HCT116 (cell line): ENCODE measurements at places on chromosomes 4 and X.

GRCh38 chr4:15544248-15544729 lies 74.6 kb downstream of the CC2D2A start:
- DNase-seq: no peak

- no peak for DNase-seq
Observed at GRCh38 chr4:3231471-3231870, 17.5 kb upstream of the MSANTD1 start.

- DNase-seq: no peak
Observed at GRCh38 chrX:22660756-22661155, 339.0 kb upstream of the DDX53 start.

GRCh38 chr4:156560701-156561100 lies 410.9 kb downstream of the PDGFC start:
- DNase-seq: no peak

GRCh38 chr4:65139998-65140397 lies 530.3 kb downstream of the EPHA5 start:
- no peak for DNase-seq
